Ovary (tissue), 10 donors: ENCODE measurements at places on chromosomes 11 and 22. TPM values are rescaled to one million over a fixed set of nuclear protein-coding genes. Genes with fewer than 3 reads are reported as not detected.

Gene NOX4
- 5.0 TPM for total RNA-seq

- peak; percentile 57 for DNase-seq
These were observed 1.1 kb upstream of the TTLL1 start for GRCh38 chr22:43090130-43090789.

DNA sequence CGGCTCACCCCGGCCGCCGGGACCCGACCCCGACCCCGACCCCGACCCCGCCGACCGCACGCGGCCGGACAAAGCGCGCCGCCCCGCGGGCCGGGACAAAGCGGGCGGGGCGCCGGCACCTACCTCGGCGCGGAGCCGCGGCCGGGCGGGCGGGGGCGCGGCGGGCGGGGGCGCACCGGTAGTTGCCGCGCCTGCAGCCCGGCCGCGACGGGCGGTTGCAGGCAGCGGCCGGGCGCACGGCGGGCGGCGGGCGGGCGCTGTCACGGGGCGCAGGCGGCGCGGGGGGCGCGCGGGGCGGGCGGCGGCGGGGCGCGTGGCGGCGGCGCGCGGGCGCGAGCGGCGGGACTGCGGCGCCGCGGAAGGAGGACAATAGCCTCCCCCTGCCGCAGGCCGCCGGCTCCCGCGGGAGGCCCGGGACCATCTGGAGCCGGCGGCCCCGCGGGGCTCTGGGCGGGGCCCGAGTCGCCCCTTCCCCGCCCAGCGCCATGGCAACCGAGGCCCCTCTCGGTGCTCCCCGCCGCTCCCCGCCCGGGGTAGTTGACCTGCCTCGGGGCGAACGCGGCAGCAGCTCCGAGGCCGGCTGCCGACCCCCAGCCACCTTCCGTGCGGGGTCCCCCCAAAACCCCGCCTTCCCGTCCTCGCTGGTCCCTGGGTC, 851 bp downstream of the SPTBN2 start:
- no peak for DNase-seq

- DNase-seq = no peak
These were observed 1.8 kb downstream of the GAS2 start for GRCh38 chr11:22668005-22668796.

- DNase-seq = no peak
These were observed 75.1 kb upstream of the LUZP2 start for GRCh38 chr11:24421766-24422165.
